Lung (tissue), 17 donors: ENCODE measurements at places on chromosomes 7 and 10. TPM values are rescaled to one million over a fixed set of nuclear protein-coding genes. Genes with fewer than 3 reads are reported as not detected.
A peak's percentile ranks its signal among the peaks of the same experiment; 100 is the strongest.

- peak; percentile 82 for DNase-seq
Measured at GRCh38 chr10:77710759-77711682, 73.4 kb upstream of the KCNMA1 start.

GRCh38 chr10:93954726-93955363 lies 38.9 kb upstream of the PLCE1 start:
- DNase-seq: no peak

COBL gene
- 8.3 TPM for polyA plus RNA-seq

PTN gene
- 1.0 TPM for polyA plus RNA-seq
